ENCODE measurements at places on chromosomes 5 and 9. TPM values are rescaled to one million over a fixed set of nuclear protein-coding genes. Genes with fewer than 3 reads are reported as not detected.

ARID3C gene
- total RNA-seq, result 0.48 TPM

VLDLR gene
- 31.5 TPM for total RNA-seq

GPR21 gene
- total RNA-seq, result 16.8 TPM

DNA sequence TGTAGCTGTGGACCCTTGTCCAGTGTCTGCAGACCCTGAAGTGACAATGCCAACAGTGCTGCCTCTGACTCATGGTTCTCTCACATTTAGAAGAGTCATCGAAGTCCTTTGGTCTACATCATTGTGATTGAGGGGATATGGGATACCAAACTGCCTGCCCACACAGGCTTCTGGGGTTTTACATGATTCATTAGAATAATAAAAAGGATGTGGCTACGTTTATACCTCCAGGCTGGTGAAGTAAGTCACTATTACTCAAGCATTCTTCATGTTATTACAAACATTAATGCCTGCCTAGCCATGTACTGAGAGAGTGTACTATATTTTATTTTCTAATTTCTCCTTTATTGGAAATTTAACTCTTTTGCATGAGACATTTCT is 365.7 kb downstream of the SPATA31D1 start:
- DNase-seq, result no peak

DNA sequence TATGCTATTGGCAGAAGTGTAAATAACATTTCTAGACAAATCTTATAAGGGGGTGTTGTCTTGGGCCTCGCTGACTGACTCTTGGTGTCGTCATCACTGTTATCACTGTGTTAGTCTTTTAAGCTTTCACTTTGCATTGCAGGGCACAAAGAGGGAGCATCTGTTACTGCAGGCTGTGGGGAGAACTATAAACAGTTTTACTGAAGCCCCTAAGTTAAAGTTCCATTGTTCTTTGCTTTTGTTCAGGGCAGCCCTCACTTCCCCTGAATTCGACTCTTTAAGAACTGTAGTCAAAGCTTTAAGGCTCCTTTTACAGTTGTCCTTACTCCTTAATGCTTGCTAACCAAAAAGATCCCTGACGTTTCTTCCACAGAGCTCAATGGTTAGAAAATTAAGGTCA is 605.0 kb downstream of the RAB3C start:
- DNase-seq, result no peak

DNA sequence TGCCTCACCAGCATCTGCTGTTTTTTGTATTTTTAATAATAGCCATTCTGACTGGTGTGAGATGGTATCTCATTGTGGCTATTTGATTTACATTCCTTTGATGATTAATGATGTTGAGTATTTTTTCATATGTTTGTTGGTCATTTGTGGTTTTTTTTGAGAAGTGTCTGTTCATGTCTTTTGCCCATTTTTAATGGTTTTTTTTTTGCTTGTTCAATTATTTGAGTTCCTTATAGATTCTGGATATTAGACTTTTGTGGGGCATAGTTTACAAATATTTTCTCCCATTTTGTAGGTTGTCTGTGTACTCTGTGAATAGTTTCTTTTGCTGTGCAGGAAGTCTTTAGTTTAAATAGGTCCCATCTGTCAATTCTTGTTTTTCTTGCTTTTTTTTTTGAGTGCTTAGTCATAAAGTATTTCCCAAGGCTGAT is 148.1 kb downstream of the NPR3 start:
- DNase-seq, result no peak

DNA sequence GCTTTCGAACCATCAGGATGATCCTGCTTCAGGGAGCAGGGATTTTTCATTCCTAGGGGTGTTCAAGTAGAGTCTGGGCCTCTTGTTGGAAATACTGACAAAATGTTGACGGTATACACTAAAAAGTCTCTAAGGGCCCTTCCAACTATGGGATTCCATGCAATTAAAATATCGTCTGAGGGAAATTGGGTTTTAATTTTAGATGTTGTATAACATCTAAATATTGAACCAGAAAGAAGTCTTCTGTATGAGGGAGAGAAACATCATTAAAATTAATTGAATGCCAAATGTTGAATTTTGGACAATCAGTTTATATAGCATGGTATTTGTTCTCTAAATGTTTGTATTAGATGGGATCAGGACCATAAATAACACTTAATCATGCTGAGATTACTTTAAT is 25.7 kb upstream of the DAB2 start:
- DNase-seq, result no peak

- DNase-seq, result no peak
Observed at GRCh38 chr9:135009051-135009560, 78.4 kb upstream of the OLFM1 start.

- no peak for DNase-seq
Observed at GRCh38 chr5:31944684-31945445, 229.3 kb downstream of the GOLPH3 start.

- DNase-seq, result peak; percentile 31
Observed at GRCh38 chr9:71921190-71921814, 9.9 kb downstream of the C9orf85 start.

DNA sequence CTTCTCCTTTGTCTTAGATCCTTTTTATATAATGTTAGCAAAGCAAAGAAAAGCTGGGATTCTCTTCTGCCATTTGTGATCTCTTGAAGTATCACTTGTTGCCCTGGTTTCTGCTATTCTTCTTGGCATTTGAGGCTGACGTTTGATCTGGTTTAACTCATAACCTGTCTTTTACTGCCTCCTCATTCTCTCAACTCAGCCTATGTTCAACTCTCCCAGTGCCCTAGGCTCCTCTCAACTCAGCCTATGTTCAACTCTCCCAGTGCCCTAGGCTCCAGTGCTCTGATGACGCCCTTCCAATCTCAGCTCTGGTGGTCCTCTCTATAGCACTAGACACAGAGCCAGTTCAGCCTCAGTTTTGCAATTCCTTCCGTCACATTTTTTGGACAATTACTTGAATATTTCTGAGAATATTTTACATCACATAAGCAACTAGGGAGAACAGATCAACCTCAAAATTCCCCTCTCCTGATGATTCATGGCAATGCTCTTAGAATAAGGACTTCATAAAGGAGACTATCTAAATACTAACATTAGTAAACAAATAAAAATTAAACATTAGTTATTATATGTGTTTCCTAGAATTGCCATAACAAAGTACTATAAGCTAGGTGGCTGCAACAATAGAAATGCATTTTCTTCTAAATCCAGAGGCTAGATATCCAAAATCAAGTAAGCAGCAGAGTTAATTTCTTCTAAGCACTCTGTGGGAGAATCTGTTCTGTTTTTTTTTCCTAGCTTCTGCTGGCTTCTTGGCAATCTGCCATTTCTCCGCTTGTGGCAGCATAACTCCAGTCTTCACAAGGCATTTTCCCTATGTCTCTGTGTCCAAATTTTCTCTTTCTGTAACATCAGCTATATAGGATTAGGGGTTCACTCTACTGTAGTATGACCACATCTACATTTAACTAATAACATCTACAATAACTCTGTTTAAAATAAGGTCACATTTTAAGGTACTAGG is 662.1 kb upstream of the FTMT start:
- no peak for DNase-seq

GRCh38 chr5:138489683-138490061 is 24.4 kb downstream of the EGR1 start:
- DNase-seq, result no peak

- peak; percentile 89 for DNase-seq
Observed at GRCh38 chr5:158958021-158958994, 141.4 kb downstream of the EBF1 start.

DNA sequence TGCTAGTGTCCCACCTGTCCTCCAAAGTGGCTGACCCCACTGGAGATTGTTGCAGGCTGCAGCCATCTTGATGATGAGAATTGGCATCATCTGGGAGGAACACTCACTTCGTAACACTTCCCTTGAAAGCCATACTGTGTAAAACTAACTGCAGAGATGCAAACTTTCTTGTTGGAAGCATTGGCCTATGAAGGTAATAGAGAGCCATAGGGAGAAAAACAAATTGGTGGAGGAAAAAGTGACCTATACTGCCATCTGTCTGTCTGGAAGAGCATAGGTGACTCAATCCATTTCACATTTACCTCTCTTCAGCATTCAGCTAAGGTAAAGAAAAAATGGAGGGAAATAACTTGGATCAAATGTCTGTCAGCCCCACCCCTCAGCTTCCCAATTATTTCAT is 473.4 kb downstream of the NTRK2 start:
- DNase-seq, result peak; percentile 68

- DNase-seq, result no peak
Observed at GRCh38 chr5:73321757-73322436, 126.7 kb downstream of the FOXD1 start.

DNA sequence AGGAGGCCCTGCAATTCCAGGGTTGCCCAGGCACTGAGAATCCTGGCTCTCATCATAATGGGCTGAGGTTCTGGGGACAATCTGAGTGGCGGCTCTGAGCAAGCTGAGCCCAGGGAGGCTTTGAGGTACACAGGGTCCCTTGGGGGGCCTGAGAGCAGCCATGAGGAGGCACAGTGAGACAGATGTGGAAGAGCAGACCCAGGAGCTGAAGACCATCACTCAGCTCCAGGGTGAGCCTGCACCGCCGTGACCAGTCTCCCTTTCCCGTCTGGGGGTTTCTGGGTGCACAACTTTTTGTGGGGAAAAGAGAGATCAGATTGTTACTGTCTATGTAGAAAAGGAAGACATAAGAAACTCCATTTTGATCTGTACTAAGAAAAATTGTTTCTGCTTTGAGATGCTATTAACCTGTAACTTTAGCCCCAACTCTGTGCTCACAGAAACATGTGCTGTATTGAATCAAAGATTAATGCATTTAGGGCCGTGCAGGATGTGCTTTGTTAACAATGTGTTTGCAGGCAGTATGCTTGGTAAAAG is at the start of gene CCDC183:
TSS of gene CCDC183 (plus strand) at position 101 of the 537 bp plus-strand sequence. CDS start at position 161, 60 bp downstream.
- no peak for DNase-seq

GRCh38 chr5:39118638-39119037 is 44.4 kb upstream of the RICTOR start:
- DNase-seq, result no peak

GRCh38 chr5:102781359-102781758 is 26.3 kb downstream of the PAM start:
- no peak for DNase-seq

DNA sequence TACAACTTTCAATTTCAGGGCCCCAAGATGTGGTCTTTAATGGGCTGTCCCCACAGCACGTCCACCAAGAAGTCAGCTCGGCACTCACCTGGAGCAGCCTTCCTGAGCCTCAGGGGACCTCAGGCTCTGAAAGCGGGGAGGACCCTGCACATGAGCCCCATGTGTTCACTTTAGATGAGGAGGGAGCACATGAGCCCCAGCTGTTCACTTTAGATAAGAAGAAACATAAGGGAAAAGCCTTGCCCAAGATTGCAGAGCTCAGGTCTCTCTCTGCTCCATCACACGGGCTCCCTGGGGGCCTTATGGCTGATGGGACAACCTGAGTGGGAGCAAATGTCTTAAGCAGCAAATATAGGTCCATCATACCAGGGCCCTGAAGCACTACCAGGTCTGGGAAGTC is 56.4 kb downstream of the NIPSNAP3B start:
- DNase-seq, result no peak

DNA sequence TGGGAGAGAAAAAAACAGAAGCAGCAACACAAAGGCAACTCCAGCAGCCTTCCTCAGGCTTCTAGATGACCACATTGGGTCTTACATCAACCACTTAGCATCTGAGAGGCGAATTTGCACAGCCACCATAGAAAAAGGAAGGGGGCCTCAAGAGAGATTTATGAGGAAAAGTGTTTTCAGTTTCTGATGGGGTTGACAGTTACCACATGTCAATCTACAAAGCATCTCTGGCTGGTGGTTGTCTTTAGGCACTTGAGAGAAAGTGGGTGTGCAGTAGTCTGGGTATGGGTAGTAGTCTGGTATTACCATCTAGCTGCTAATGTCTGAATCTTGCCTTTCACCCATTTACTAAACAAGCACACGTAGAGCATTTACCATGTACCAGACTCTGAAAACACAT is 137.5 kb downstream of the BAAT start:
- DNase-seq, result no peak

All from Karpas-422 (cell line).